ENCODE measurements at places on chromosomes 1 and 21.

DNA sequence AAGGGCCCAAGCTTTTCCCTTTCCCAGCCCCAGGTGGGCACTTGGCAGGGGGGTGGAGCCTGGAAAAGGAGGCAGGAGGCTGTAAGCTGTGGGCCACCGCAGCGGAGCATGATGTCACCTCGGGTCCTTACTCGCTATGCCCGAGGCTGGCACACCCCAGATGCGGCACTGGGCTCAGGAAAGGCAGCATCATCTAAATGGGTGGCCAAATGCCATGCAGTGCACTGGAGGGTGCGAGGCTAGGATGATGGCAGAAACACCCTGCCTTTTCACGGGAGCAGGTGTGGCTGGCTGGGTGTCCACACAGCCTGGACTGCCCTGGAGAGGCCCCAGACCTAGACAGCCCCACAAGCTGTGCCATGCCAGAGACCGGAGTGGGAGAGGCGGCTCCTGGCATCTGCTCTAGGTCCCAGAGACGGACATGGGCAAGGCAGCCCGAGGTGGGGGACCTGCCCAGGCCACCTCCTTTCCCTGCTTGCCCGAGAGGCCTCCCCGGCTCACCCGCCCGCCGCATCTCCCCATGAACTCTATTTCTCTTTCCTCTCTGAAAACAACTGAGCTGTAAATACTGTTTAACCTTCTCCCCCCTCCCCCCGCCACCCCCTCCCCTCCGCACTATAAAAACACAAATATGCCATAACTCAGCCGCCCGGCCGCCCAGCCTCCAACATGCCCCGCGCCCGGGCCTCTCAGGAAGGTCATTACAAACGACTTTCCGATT is 124.7 kb downstream of the CASZ1 start:
- H3K4me1 ChIP-seq = peaks cover 13% of the 10 kb centered on the region
- DNase-seq = no peak
- H3K27ac ChIP-seq = peak overlapping the region; percentile 69
- no peak overlapping the region for H3K4me3 ChIP-seq
- no peaks in the 10 kb centered on the region for H3K27me3 ChIP-seq

DNA sequence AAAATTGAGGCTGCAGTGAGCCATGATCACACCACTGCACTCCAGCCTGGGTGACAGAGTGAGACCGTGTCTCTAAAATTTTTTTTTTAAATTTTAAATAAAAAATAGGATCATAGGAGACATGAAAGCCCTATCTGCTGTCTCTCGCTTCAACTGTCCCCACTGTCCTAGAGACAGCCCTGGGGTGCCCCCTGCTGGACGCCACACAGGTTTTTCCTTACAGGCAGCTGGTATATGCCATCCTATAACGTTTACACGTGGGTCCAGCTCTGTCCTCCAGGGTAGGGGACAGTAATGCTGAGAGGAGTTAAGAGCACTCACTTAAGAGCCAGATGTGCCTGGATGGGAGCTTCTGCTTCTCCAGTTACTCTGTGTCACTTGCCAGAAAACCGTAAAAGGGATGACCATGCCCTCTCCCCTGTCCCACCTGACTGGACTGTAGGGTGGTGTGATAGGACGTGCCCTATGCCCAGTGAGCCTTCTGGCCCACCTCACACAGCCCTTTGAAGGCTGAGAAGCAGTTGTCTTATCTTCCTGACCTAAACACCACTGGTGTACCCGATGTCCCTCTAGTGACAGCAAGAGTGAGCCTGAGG is 8.5 kb downstream of the FBXO2 start:
- H3K27me3 ChIP-seq = no peaks in the 10 kb centered on the region
- no peak for DNase-seq
- no peaks in the 10 kb centered on the region for H3K36me3 ChIP-seq
- no peak overlapping the region for H3K27ac ChIP-seq
- no peak overlapping the region for H3K4me3 ChIP-seq

- H3K27ac ChIP-seq = no peak overlapping the region
- H3K36me3 ChIP-seq = no peaks in the 10 kb centered on the region
- no peak for DNase-seq
These were observed 39.4 kb upstream of the VTCN1 start for GRCh38 chr1:117250061-117250606.

GRCh38 chr1:7726623-7727022 is 44.5 kb upstream of the VAMP3 start:
- H3K4me1 ChIP-seq = no peaks in the 10 kb centered on the region
- DNase-seq = no peak
- H3K4me3 ChIP-seq = no peak overlapping the region
- no peaks in the 10 kb centered on the region for H3K36me3 ChIP-seq

GRCh38 chr1:156645056-156645455 is 3.1 kb downstream of the BCAN start:
- H3K36me3 ChIP-seq = no peaks in the 10 kb centered on the region
- DNase-seq = no peak
- H3K4me3 ChIP-seq = no peak overlapping the region
- peaks cover 11% of the 10 kb centered on the region for H3K27me3 ChIP-seq
- peaks cover 7% of the 10 kb centered on the region for H3K4me1 ChIP-seq

- H3K4me3 ChIP-seq = peak within 1 kb of the TSS; percentile 77
- no peak for DNase-seq
- no peak within 1 kb of the TSS for H3K27ac ChIP-seq
- peaks cover 52% of the 10 kb centered on the region for H3K4me1 ChIP-seq
- H3K36me3 ChIP-seq = peaks cover 4% of the 10 kb centered on the region
- peaks cover 24% of the 10 kb centered on the region for H3K27me3 ChIP-seq
These were observed at the start of gene TP73 for GRCh38 chr1:3651930-3652547. Gene TP73 (plus strand): TSS chr1:3652516. CDS start chr1:3682366, 29,850 bp downstream.

GRCh38 chr1:106621853-106622252 is 434.6 kb upstream of the PRMT6 start:
- DNase-seq = no peak
- H3K36me3 ChIP-seq = no peaks in the 10 kb centered on the region
- H3K27me3 ChIP-seq = no peaks in the 10 kb centered on the region
- H3K4me3 ChIP-seq = no peak overlapping the region

- H3K36me3 ChIP-seq = no peaks in the 10 kb centered on the region
- DNase-seq = no peak
- H3K27ac ChIP-seq = no peak overlapping the region
- H3K4me1 ChIP-seq = peaks cover 48% of the 10 kb centered on the region
These were observed 39.9 kb downstream of the PEX14 start for GRCh38 chr1:10514490-10515235.

DNA sequence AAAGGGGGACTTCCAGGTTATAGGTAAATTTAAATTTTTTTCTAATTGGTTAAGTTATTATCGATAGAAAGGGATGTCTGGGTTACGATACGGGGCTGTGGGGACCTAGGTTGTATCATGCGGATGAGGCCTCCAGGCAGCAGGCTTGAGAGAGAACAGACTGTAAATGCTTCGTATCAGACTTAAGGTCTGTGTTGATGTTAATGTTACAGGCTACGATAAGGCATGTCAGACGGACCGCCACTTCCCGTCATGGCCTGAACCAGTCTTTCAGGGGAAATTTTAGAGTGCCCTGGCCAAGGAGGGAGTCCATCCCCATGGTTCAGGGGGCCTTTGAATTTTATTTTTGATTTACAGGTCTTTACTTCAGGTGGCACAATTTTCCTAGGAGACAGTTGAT is 16.7 kb downstream of the ABCG1 start:
- peaks cover 39% of the 10 kb centered on the region for H3K4me1 ChIP-seq
- H3K4me3 ChIP-seq = peak overlapping the region; percentile 53

GRCh38 chr1:53367503-53368313 is 39.8 kb upstream of the LRP8 start:
- H3K27me3 ChIP-seq = no peaks in the 10 kb centered on the region
- no peaks in the 10 kb centered on the region for H3K4me1 ChIP-seq
- H3K36me3 ChIP-seq = no peaks in the 10 kb centered on the region
- no peak overlapping the region for H3K4me3 ChIP-seq

- DNase-seq = no peak
- no peak overlapping the region for H3K27ac ChIP-seq
- H3K36me3 ChIP-seq = no peaks in the 10 kb centered on the region
- peaks cover 28% of the 10 kb centered on the region for H3K4me1 ChIP-seq
- H3K4me3 ChIP-seq = no peak overlapping the region
These were observed 7.5 kb upstream of the PTPN7 start for GRCh38 chr1:202167708-202168415.

DNA sequence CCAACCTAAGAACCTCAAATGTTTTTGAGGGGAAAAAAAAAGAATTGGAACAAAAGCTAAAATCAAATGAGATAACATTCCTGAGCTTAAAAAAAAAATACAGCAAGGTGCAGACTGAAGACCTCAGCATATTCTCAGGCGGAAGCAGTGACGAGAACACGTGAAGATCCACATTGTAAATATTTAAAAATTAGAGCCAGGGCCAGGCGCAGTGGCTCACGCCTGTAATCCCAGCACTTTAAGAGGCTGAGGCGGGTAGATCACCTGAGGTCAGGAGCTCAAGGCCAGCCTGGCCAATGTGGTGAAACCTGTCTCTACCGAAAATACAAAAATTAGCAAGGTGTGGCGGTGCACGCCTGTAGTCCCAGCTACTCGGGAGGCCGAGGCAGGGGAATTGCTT is 15.7 kb downstream of the TFB2M start:
- no peak for DNase-seq
- H3K36me3 ChIP-seq = no peaks in the 10 kb centered on the region
- H3K4me3 ChIP-seq = no peak overlapping the region
- no peak overlapping the region for H3K27ac ChIP-seq
- no peaks in the 10 kb centered on the region for H3K4me1 ChIP-seq
- no peaks in the 10 kb centered on the region for H3K27me3 ChIP-seq

- H3K4me1 ChIP-seq = no peaks in the 10 kb centered on the region
- H3K27ac ChIP-seq = no peak overlapping the region
- H3K36me3 ChIP-seq = no peaks in the 10 kb centered on the region
- DNase-seq = no peak
These were observed 10.1 kb downstream of the FAM131C start for GRCh38 chr1:16063226-16063829.

- peaks cover 11% of the 10 kb centered on the region for H3K4me1 ChIP-seq
- H3K36me3 ChIP-seq = no peaks in the 10 kb centered on the region
- no peak overlapping the region for H3K4me3 ChIP-seq
These were observed 12.6 kb upstream of the CHI3L2 start for GRCh38 chr1:111214884-111215283.

- H3K36me3 ChIP-seq = no peaks in the 10 kb centered on the region
- no peak for DNase-seq
- H3K4me1 ChIP-seq = no peaks in the 10 kb centered on the region
These were observed 6.6 kb upstream of the SLC35A3 start for GRCh38 chr1:99963041-99963795.

DNA sequence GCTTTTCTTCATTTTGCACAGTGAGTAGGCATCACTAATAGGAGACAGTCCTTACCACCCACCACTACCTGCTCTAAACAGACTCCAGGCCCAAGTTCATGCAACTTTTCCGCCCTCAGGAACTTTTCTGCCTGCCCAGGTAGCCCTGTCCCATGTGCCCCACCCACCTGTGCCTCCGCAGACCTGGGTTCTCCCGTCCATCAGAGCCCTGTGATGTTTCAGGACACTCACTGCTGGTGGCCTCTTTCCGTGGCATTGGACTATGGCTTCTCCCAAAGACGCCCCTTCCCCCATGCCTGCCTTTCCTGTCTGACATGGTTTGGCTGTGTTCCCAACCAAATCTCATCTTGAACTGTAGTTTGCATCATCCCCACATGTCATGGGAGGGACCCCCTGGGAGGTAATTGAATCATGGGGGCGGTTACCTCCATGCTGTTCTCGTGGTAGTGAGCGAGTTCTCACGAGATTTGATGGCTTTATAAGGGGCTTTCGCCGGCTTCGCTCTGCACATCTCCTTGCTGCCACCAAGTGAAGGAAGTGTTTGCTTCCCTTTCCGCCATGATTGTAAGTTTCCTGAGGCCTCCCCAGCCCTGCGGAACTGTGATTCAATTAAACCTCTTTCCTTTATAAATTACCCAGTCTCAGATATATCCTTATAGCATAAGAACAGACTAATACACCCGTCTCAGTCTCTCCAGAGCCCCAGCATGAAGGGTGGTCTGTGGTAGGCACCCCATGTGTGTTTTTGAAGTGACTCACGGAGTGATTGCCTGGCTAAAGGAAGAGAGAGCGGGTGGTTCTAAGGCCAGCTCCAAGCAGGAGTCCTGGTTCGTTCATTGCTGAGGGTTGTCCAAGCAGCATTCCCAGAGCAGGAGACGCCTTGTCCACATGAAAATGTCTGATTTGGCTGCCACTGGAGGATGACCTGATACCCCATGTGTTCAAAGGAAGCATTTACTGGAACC is 86.0 kb upstream of the ZBTB40 start:
- no peak overlapping the region for H3K27ac ChIP-seq
- no peak for DNase-seq
- H3K4me1 ChIP-seq = no peaks in the 10 kb centered on the region
- H3K36me3 ChIP-seq = no peaks in the 10 kb centered on the region

- no peak overlapping the region for H3K27ac ChIP-seq
- H3K27me3 ChIP-seq = no peaks in the 10 kb centered on the region
These were observed 52.4 kb upstream of the SYT14 start for GRCh38 chr1:209885403-209886218.

GRCh38 chr21:23402929-23403520 is 2204.3 kb downstream of the MRPL39 start:
- H3K4me3 ChIP-seq = no peak overlapping the region
- H3K27ac ChIP-seq = no peak overlapping the region
- H3K36me3 ChIP-seq = no peaks in the 10 kb centered on the region

- H3K27ac ChIP-seq = no peak overlapping the region
- no peaks in the 10 kb centered on the region for H3K36me3 ChIP-seq
- no peaks in the 10 kb centered on the region for H3K4me1 ChIP-seq
- no peaks in the 10 kb centered on the region for H3K27me3 ChIP-seq
- DNase-seq = no peak
These were observed 60.6 kb upstream of the STUM start for GRCh38 chr1:226487921-226488320.

GRCh38 chr1:212512816-212513559 is 80.3 kb downstream of the NENF start:
- DNase-seq = no peak
- H3K4me1 ChIP-seq = peaks cover 18% of the 10 kb centered on the region
- no peak overlapping the region for H3K4me3 ChIP-seq
- H3K27me3 ChIP-seq = peaks cover 67% of the 10 kb centered on the region
- no peaks in the 10 kb centered on the region for H3K36me3 ChIP-seq

DNA sequence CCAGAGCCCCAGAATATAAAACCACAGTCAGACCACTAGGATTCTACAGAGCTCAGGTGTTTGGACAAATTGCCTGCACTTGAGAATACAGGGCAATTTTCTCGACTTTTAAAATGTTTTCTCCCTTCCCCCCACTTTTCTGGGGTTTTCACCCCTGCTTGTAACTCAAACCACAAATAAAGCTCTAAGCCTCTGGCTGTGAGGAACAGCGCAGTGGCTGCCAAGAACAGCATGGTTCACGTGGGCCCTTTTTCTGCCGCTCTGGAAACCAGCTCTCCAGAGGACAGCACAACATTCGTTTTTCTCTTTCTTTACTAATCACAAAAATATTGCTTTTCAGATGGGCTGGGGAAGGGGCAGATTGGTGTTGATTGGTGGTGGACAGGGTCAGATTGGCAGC is 102.2 kb upstream of the JUN start:
- no peaks in the 10 kb centered on the region for H3K36me3 ChIP-seq
- no peak overlapping the region for H3K4me3 ChIP-seq
- no peaks in the 10 kb centered on the region for H3K27me3 ChIP-seq

- no peak for DNase-seq
- no peaks in the 10 kb centered on the region for H3K27me3 ChIP-seq
- no peaks in the 10 kb centered on the region for H3K4me1 ChIP-seq
- H3K27ac ChIP-seq = no peak overlapping the region
These were observed 45.2 kb downstream of the C8B start for GRCh38 chr1:56920591-56921001.

- H3K27ac ChIP-seq = no peak overlapping the region
- no peak overlapping the region for H3K4me3 ChIP-seq
- H3K36me3 ChIP-seq = no peaks in the 10 kb centered on the region
- H3K4me1 ChIP-seq = no peaks in the 10 kb centered on the region
- H3K27me3 ChIP-seq = no peaks in the 10 kb centered on the region
These were observed 454.6 kb upstream of the PROX1 start for GRCh38 chr1:213533125-213533524.

GRCh38 chr1:30320581-30320890 is 402.8 kb downstream of the MATN1 start:
- H3K4me1 ChIP-seq = no peaks in the 10 kb centered on the region
- no peak overlapping the region for H3K27ac ChIP-seq
- DNase-seq = no peak
- no peak overlapping the region for H3K4me3 ChIP-seq
- H3K36me3 ChIP-seq = no peaks in the 10 kb centered on the region
